ENCODE measurements at places on chromosomes 16 and 17.

DNA sequence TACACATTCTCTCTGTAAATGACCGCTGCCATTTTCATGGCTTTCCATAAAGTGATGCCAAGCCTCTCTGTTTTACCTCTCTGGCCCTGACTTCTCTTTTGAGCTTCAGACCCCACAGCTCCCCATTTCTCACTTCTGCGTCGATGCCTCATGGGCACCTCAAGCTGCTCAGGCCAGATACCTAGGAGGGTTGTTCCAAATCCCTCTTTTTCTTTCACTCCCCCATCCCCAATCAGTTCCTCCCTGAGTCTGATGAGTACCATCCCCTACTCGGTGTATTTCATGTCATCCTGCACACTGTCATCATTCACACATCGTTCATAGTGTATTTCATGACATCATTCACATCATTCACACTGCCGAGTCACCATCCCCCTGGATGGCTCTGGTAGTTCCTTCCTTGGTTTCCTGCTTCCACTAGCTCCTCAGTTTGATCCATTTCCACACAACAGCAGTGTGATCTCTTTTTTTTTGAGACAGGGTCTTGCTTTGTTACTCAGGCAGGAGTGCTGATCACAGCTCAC lies 43.1 kb downstream of the NTN1 start:
- DNase-seq: no peak

DNA sequence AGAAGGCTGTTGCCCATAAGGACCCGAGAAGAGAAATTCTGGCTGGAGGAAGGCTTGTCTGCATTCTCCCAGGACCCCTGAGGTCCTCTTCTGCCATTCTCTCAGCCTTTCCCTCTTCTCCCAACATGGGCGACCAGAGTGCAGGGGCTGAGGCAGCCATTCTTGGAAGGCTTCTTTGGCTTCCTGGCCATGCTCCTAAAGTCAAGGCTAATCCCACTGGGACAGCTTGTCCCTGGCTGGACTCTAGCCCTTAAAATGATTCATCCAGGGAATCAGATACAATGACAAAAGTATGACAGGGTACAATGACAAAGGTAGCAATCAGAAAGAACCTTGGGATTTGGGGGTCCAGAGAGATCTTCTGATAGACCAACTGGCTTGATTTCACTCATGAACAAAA lies 26.8 kb downstream of the SRL start:
- DNase-seq: no peak

DNA sequence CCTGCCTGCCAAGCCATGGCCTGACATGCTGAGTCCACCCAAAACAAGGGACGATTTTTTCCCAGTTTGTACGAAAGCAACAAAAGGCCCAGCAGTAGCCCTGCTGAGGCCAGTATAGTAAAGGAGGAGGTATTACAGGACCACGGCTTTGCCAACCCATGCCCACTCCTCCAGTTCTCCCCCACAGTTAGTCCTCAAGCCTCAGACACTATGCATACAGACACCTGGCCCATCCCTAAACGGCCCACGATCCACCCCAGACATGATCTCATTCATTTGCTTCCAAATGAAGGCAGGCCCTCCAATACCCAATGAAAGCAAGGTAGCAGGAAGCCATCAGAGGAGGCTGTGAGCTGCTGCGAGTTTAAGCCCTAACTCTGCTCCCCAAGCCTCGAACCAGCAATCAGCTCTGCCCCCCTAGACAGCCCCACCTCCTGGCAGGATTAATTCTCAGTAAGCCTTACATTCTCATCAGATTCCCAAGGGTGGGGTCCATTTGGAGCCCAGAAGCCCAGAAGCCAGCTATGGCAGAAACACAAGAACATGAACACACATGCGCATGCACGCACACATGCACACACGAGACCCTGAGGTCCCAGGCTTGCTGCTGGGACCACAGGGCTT lies 4.9 kb downstream of the HDAC5 start:
- DNase-seq: no peak

DNA sequence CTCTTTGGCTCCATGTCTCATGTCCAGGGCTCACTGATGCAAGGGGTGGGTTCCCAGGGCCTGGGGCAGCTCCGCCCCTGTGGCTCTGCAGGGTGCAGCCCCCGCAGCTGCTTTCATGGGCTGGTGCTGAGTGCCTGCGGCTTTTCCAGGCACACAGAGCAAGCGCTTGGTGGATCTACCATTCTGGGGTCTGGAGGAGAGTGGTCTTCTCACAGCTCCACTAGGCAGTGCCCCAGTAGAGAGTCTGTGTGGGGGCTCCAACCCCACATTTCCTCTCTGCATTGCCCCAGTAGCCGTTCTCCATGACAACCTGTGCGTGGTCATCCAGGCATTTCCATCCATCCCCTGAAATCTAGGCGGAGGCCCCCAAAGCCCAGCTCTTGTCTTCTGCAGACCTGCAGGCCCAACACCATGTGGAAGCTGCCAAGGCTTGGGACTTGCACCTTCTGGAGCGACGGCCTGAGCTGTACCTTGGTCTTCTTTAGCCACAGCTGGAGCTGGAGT lies 5.2 kb downstream of the IL32 start:
- DNase-seq: no peak

GRCh38 chr17:82231312-82231561 lies 2.4 kb downstream of the SLC16A3 start:
- DNase-seq: no peak

- DNase-seq: no peak
These were observed 4.8 kb downstream of the RABEP1 start for GRCh38 chr17:5286846-5287245.

DNA sequence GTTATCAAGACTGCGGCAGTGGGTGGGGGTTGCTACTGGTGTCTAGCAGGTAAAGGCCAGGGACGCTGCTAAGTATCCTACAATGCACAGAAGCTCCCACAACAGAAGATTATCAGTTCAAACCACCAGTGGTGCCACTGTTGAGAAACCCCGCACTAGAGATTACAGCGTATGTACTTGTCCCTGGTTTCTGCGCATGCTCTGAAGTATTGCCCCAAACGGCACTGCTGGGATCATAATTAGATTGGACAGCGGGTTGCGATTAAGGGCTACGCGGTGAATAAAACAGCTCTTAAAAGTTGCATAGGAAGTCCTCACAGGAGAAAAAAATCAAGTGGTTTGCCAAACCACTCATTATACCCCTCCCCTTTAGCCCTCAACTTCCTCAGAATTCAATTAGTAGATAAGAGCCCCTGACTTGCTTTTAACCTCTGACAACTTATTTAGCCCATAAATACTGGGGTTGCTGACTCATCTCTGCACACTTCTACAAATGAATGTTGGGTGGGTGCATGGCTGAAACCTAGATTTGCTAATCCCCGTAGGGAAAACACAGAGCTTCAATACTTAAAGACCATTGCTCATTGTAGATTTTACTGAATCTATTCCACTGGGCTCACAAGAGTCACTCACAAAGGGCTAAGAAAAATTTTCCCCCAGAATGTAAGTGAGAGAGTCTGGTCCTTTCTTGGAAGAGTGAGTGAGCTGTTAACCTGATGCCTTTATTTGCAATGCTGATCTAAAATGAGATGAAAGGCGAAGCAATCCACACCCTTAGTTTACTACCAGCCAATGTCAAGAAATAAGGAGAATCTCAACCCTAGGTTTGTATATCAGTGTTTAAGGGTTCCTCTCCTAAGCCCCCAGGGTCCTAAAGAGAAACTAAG lies 91.8 kb downstream of the RGS9 start:
- peak; percentile 50 for DNase-seq

DNA sequence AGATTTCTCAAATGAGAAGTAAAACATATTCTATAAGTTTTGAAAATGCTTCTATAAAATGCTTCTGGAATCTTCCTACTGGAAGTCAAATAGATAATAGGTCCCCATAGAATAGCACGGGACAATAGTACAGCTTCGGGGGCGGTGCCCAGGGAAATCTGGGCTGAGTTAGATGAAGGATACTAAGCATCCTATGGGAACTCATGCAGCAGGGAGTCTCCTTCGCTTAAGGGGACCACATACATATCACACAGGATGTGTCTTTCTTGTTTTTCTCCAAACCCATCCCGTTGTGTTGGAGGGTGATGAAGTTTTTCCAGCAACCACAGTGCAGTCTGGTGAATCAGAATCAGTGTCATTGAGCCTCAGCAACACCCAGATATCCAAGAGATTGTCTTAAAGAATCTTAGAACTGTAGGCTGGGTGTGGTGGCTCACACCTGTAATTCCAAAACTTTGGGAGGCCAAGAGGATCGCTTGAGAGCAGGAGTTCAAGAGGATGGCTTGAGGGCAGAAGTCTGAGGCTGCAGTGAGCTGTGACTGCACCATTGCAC lies 84.2 kb downstream of the PITPNC1 start:
- no peak for DNase-seq

- DNase-seq: no peak
These were observed 3.3 kb upstream of the CMTM1 start for GRCh38 chr16:66562986-66563385.

DNA sequence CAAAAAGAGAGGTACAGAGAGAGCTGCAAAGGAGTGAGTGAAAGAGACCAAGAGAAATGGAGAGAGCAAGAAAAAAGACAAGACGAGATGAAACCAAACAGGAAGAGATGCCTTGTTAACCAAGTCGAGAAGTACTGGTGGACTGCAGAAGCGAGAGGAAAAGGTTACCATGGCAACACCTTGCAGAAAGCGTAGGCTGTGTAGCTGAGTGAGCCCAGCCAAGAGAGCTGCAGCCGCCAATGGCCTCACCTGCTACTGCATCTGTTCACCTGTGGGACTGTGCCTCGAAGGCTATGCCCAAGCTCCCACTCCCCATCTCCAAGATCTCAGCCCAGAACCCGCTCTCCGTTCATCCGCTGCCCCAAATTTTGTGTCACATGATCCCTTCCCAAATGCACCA lies 161.3 kb downstream of the SLC39A11 start:
- DNase-seq: no peak

DNA sequence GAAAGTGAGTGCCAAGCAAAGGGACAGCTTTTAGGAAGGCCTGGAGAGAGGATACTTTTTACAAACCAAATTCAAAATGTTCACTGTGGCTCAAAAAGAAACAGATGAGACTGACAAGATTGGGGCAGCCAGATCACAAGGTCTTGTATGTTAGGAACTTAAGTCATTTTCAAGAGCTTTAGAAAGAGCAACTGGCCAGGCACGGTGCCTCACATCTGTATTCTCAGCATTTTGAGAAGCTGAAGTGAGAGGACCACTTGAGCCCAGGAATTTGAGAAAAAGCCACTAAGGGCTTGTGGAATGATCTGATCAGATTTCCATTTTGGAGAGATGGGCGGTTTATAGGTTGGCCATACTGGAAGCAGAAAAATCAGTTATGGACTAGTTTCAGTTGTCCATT lies 17.2 kb downstream of the SPAG9 start:
- DNase-seq: no peak

DNA sequence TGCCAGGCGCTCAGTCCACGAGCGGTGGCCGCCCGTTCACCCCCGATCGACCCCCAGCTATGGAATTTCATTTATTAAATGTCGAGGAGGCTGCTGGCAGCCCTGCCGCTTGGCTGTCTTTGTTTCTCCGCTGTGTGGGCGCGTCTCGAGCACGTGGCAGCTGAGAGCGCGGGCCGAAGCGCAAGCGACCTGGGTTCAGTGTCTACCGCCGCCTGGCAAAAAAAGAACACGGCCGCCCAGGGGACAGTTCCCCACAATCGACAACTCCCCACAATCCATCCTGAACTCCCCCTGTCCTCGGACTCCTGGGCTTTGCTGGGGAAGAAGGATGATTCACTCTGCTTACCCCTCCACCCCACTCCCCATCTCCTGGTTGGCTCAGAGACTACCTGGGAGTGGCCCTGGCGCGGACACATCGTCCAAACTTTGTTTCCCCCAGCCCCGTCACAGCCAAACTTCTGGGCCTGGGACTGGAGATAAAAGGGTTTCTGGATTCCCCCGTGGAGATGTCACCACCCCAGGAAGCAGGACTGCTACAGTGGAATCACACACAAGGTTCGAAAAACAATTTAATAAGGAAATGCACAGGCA lies 1.7 kb upstream of the ANKRD13B start:
- DNase-seq: no peak

- DNase-seq: no peak
These were observed 536.3 kb upstream of the EEF2KMT start for GRCh38 chr16:5633845-5634440.

DNA sequence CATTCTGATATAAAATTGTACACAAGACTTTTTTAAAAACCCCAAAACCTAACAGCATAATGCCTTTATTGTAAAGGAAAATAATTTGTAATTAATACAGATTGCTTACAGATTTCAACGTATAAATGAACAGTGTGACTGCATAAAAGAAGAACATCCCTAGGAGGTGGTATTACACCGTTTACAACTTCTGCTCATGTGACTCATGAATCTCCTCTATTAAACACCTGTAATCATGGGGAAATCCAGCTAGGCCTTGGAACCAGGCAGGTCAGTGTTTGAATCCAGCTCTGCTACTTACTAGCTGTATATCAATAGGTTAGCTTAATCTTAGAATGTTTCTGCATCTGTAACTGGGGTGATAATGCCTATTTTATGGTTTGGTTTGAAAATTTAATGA lies 15.2 kb downstream of the RABEP1 start:
- DNase-seq: no peak

- DNase-seq: no peak
These were observed 92.8 kb downstream of the HS3ST3A1 start for GRCh38 chr17:13508896-13509295.

DNA sequence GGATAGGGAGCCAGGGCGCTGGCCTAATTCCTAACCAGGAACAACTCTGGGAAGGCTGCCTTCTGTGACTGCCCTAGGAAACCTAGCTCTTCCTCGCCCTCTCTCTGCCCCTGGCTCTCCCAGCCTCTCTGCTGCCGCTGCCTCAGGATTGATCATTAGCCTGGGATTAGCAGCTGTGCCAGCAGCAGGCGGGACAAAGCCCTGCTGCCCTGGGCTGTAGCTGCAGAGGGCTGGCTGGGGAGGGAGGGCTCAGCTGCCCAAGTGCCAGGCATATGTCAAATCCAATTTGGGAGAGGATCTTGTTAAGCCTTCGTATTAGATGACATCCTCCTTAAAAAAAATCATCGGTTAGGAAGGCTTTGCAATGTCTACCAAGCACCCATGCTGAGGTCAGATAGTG lies 144.8 kb upstream of the CCL2 start:
- no peak for DNase-seq

DNA sequence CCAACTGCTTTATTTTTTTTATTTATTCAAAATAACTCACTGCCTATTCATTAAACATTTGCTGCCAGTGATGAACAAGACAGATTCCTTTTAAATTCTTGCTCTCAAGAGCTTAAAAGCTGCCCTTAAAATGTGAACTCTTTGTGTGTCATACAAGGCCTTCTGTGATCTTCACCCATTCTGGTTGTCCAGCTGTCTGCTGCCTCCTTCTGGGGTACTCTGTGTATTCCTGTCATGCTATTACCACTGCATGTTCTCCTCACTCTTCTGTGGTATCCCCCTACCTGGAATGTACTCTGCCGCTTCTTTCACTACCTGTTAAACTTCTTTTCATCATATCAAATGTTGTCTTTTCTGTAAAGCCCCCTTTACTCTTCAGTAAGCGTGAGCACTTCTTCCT lies 165.8 kb downstream of the CHD9 start:
- DNase-seq: no peak

- DNase-seq: no peak
These were observed 17.9 kb downstream of the GABARAPL2 start for GRCh38 chr16:75584108-75584507.

Data from stimulated activated CD4-positive, alpha-beta T cell treated with anti-CD3 and anti-CD28 coated beads, Interleukin-12 subunit alpha, Interleukin-12 subunit beta, amount 100 ng/mL, for 48 hours (primary cell).